ENCODE measurements at places on chromosomes 1 and 21.

- DNase-seq, result no peak
Measured at GRCh38 chr1:239067480-239067879, 318.9 kb upstream of the CHRM3 start.

DNA sequence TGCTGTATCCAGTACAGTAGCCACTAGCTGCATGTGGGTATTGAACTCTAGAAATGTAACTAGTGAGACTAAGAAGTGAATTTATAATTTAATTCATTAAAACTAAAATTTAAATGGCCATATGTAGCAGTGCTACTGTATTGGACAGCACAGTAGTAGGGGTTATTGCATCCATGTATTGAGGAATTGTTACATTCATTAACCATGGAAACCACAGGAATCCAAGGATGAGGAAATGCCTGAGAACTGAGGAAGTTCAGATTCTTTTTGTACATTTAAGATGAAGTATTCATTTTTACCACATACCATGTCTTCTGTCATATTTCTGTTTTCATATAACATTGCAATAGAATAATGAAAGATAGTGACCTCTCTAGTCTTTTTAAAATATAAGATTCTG is 2.6 kb downstream of the MTF2 start:
- DNase-seq, result no peak

DNA sequence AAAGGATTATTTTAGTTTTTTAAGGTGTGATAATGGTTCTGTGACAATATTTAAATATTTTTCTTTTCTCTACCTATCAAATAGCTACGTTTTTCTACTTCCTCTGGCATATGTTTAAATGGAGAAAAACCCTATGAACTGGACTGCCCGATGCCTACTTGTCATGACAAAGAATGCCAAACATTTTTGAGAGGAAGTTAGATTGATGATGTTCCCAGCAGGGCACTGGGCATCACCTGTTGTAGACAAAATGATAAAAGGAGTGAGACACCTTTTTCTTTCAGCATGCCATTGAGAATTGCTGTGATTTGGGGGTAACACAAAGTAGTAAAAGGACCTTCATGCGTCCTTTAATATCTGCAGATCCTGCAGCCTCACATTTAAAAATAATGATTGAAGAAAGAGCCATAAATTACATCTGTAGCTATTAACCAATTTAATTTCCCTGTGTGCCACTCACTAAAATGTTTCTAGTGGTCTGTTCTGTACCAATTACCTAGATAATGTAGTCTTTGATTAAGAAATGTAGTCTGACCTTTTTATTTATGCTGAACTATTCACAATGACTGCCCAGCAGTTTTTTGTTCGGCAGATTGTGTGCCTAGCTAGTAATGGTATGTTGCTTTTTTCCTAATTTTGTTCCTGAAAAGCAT is 47.6 kb downstream of the RPL5 start:
- no peak for DNase-seq

- no peak for DNase-seq
Measured at GRCh38 chr1:91763252-91763651, 122.7 kb downstream of the TGFBR3 start.

- DNase-seq, result no peak
Measured at GRCh38 chr1:158323866-158324265, 7.5 kb downstream of the CD1B start.

DNA sequence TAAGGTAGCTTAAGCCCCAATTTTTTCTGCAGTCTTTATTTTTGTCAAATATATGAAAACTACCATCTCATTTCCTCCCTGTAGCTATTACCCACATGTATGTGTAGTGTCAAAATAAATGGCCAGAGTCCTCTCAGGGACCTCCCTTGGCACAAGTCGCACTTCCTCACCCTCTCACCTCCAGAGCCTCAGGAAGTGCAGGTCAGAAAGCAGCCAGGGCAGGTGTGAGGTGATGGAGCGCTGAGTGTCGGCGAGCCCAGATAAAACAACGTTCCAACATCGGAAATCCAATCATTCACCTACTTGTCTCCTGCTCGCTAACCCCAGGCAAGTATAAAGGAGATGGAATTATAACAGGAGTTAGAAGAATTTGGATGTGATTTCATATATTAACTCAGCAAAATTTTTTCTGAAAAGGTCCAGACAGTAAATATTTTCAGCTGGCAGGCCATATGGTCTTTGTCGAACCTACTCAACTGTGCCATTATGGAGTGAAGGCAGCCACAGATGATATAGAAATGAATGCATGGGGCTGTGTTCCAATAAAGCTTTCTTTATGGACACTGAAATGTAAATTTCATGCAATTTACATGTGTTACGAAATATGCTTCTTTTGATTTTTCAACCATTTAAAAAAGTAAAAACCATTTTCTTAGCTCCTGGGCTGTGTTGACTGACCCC is 76.8 kb upstream of the ERG start:
- DNase-seq, result no peak

Data from NCI-H1930 (cell line).